ENCODE measurements at places on chromosomes 13 and 19.

- DNase-seq = no peak
Observed at GRCh38 chr13:33375421-33375820, 89.9 kb upstream of the STARD13 start.

DNA sequence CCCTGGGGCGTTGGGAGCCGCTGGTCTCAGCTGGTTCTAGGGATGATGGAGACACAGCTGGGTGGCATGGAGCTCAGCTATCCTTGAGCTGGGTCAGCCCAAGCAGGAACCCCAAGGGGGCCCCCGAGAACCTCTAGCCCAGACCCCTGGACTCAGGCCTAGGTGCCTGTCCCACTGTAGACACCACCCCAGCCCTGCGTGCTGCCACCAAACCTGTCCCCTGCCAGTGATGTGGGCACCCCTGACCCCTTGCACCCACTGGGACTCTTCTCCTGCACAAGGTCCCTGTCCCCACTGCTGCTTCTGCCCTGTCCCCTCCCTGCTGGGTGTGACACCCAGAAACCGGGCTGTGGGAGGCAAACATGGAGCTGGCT is 26.8 kb downstream of the CEBPA start:
- no peak for DNase-seq

- DNase-seq = no peak
Observed at GRCh38 chr13:42260903-42261654, 10.9 kb upstream of the AKAP11 start.

DNA sequence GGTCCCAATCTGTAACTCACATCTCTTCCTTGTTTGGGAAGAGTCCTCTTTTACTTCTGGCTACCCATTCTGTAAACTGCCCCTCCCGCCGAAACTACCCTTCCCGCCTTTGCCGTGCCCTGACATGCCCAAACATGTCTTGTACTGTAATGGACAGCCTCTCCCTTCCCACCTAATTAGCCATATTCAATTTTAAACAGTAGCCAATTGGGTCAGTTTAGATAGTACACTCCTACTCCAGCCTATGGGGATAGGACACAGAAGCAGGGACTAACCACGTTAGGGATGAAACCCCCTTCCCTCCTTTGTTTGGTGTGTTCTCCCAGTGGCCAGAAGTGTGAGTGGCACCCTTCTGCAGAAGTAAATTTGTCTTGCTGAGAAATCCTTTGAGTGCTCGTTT is 34.2 kb downstream of the SACS start:
- no peak for DNase-seq

DNA sequence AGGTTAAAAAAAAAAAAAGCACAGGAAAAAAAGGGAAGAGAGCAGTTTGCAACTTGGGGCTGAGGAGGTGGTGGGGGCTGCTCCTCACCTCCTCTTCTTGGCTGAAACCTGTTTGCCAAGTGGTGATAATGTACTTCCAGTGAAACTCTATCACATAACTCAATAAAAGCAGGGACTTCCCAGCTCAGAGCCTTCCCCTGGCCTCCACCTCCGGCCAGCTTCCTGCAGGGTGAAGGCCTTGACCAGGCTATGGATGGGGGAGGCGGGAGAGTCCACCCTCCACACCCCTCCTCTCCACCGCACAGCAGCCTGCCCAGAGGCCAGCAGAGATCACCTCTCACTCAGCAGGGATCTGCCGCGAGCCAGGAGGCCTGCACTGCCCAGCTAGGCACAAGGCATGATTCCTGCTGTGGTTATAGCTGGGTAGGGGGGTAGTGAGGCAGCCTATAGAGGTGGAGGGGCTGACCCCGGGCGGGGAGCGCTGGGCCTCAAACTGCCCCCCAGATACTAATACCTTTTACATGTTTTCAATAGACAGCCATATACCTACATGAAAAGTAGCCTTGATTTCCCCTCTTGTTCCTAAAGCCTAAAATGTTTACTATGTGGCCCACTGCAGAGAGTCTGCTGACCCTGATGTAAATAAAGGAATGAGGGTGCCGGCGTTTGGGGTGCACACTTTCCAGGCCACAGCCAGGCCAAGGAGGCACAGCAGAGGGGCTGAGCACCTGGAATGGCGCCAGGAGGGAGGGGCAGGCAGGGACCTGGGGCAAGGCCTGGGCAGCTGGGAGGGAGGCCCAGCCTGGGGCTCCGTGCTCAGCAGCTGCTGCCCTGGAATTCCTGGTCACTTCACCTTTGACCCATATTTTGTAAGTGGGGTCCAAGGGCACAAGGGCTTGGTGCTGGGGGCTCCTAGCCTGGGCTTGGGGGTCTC is 10.3 kb downstream of the ZNF787 start:
- DNase-seq = no peak
